ENCODE measurements at places on chromosomes 7 and 10. TPM values are rescaled to one million over a fixed set of nuclear protein-coding genes. Genes with fewer than 3 reads are reported as not detected.

- no peak for DNase-seq
Measured at GRCh38 chr10:18164093-18164492, 23.9 kb downstream of the CACNB2 start.

- DNase-seq: no peak
Measured at GRCh38 chr7:8564281-8564680, 130.9 kb downstream of the NXPH1 start.

DNA sequence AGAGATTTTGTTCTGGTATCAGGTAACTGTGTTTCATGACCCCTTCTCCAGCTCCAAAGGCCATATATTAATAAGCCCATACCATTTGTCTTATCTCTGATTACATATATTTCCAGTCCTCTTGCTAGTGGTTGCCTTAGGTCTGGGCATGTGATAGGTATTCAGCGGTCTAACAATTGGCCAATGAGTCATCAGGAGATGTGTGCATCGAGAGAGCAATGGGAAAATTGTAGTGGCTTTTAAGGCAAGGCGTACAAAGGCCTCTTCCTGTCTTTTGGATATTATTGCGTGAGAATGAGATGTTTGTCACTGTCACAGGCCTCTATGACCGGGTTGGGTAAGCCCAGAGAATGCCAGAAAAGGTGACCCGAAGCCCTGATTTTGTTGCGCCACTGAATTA is 38.6 kb upstream of the SFRP5 start:
- DNase-seq: no peak

DNA sequence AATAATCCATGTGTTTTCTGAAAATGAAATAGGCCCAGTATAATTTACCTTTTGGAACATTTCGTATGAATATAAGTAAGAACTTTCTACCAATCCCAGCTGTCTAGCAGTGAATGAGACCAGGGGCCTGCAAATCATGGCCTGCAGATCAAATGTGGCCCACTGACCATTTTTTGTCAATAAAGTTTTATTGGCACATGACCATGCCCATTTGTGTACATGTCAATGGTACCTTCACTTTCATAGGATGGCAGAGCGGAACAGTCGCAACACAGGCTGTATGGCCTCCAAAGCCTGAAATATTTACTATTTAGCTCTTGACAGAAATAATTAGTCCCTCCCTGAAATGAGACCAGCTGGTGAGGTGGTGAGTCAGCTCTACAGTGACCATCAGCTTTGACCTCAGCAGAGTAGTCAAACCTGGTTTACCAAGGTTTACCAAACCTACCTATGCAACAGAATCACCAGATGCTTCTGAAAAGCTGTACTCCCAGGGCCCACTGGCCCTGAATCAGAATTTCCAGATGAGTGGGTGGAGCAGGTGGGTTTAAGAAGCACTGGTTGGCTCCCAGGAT is 13.8 kb upstream of the C10orf90 start:
- DNase-seq: no peak

NAT16 gene
- not detected for total RNA-seq

GRCh38 chr7:136294977-136295376 is 317.8 kb upstream of the MTPN start:
- no peak for DNase-seq

DNA sequence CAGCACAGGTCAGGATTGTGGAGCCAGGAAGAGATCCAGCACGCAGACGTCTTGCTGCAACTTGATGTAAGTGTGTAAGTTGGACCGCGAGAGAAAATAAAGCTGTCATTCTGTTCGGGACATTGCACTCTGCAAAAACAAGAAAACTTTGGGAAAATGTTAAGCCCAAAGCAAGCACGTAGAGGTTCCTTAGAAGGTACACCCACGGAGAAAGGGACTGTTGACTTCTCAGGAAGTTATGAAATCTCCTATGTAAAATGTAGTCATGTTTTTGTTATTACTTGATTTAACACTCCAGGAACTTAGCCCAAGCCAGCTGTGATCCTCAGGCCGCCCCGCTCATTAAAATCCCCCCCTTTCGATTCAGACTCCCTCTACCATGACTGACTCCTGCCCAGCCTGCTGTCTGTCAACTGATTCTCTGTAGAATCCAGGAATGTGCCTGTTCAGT is 196.1 kb upstream of the TCF7L2 start:
- DNase-seq: no peak
